ENCODE measurements at places on chromosomes 13 and 19.

GRCh38 chr19:18674616-18675015 is 8.9 kb upstream of the CRTC1 start:
- no peak for DNase-seq

DNA sequence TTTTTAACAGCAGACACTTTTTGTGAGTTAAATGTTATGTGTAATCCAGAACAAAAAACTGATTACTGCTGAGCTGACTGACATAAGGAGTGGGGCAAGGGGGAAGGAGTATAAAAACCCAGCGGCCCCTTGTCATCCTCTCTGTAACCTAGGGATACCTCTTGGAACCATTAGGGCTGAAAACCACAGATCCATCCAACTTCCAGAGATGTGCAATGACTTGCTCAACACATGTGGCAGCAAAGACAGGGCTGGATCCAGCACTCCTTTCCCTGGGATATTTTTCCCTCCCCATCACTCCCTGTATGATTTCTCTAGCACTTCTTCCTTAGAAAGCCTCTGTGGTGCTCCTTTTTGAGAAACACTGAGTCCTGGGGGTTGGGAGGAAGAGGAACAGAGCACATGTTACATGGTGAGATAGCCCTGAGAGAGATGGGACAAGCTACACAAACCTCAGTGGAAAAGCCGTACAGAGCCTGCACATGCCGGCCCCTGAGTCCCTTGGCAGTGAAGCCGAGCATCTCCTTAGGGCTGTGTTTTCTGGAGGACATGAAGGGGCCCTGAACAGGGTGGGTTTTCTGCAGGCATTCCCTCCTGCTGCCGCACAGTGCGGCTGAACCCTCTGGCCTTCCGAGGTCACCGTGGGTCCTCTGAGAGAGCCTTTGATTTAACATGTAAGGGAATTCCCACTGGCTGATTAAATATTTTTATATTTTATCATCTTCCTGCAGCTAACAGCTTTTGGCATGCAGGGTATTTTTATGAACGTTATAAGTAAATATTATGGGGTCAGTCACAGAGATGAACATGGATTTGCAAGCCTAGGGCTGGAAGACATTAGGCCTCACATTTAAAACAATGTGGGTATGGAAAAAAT is 219.9 kb downstream of the COG6 start:
- DNase-seq, result no peak

DNA sequence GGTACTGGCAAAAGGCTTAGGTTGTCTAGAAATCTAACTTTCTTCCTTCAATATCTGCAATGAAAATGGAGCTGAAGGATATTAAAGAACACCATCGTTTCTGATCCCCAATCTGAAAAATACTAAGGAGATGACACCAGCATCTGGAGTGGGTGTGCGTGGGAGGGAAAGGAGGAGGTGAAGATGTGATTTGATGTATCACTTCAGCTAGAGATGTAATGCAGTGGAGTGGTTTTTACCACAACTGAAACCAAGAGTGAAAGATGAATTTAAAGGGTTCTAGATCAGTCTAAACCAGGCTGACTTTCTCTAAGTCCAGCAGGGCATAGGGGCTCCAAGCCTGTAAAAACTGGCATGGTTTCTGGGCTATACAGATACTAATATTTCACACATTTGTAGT is 148.4 kb downstream of the AKAP11 start:
- no peak for DNase-seq

DNA sequence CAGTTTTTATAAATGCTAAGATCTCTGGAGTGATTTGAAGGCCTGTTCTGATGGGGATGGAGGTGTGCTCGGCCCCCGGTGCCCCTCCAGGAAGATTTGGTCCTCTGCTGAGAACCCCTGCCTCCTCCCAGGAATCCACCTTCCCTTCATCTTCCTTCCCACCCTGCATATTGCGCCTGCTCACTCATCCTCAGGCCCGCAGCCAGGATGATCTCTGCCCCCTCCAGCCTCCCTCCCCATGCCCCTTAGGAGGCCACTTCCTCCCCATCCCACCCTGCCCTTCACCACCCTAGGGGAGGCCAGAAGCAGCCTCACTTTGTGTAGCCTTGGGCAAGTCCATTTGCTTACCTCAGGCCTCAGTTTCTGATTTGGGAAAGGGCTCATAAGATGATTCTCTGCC is 19.7 kb downstream of the VASP start:
- no peak for DNase-seq

DNA sequence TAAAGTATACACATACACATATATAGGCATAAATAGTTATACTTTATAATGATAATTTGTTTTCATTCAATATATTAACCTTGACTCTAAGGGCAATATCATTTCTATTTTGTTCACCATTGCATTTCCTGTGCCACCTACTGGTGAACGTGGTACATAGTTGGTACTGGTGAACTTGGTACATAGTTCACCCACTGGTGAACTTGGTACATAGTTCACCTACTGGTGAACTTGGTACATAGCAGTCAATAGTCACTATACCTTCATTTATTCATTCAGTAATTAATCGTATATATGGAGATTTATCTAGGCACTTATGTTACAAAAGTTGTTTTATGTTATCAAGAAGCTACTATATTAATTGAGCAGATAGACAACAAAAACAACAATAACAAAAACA is 172.6 kb upstream of the ATXN8OS start:
- no peak for DNase-seq

GRCh38 chr13:50425772-50426171 is 410.5 kb downstream of the KCNRG start:
- no peak for DNase-seq

DNA sequence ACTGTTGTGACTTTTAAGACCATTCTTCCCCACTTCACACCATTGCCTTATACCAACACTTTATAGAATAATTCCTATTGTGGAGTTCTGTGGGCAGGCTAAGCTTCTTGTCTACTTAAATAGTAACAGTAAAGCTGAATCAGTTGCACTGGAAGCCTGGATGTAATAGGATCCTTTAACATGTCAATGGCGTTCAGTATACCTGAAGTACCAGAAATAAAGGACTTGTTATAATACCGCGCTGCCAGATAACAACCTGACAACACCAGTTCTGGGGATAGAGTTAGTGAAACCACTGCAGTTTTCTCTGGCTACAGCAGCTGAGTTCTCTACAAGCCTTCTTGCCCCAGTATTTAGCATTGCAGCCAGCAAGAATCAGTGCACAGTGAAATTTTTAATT is 52.0 kb upstream of the TNFRSF19 start:
- DNase-seq, result no peak

DNA sequence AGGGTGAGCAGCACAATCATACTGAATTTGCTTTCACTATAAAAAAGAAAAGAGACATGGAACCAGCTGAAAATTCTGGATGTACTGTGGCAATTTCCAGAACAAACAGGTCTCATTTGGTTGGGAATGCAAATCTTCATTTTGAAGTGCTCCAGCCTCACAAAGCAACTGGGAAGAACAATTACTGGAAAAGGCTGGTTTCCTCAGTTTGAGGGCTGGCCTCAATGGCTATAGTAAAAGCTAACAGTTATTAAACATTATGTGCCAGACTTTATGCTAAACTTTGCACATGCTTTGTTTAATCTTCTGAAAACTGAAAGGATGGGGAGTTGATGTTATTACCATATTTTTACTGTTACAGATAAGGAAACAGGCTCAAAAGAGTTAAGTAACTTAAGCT is 3.0 kb downstream of the OBI1 start:
- DNase-seq, result no peak

GRCh38 chr19:1663852-1664251 is 11.4 kb upstream of the TCF3 start:
- DNase-seq, result no peak

GRCh38 chr19:41753159-41753558 is 2.2 kb upstream of the CEACAM6 start:
- no peak for DNase-seq
